ENCODE measurements at places on chromosomes 2 and 18. TPM values are rescaled to one million over a fixed set of nuclear protein-coding genes. Genes with fewer than 3 reads are reported as not detected.

- H3K4me1 ChIP-seq: no peaks in the 10 kb centered on the region
- H3K36me3 ChIP-seq: peaks cover 15% of the 10 kb centered on the region
- no peak overlapping the region for H3K4me3 ChIP-seq
Measured at GRCh38 chr2:97660775-97661389, 3.0 kb downstream of the ACTR1B start.

DNA sequence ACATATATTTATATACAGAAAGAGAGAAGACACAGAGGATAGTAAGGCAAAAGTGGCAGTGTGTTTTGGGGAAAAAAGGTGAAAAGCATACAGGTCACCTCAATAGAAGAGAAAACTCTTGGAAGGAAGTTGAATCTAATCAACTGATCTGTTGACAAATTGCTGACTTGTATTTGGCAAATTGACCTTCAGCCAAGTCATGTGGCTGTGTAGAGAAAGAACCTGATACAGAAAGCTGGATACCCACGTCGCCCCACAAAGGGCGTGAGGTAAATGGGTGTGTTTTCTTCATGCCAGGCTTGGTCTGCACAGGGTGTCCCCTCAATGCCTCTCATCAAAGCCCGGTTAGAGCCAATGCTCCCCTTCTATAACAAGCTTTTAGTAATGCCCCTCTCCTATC, 230.0 kb upstream of the KLHL29 start:
- H3K4me1 ChIP-seq: no peaks in the 10 kb centered on the region
- DNase-seq: no peak
- H3K27me3 ChIP-seq: no peaks in the 10 kb centered on the region
- H3K27ac ChIP-seq: no peak overlapping the region
- no peaks in the 10 kb centered on the region for H3K36me3 ChIP-seq
- no peak overlapping the region for H3K4me3 ChIP-seq

GRCh38 chr2:136221026-136221425, 103.1 kb upstream of the CXCR4 start:
- H3K36me3 ChIP-seq: no peaks in the 10 kb centered on the region
- H3K27ac ChIP-seq: no peak overlapping the region
- H3K27me3 ChIP-seq: no peaks in the 10 kb centered on the region
- no peak for DNase-seq

The NFATC1 gene
- total RNA-seq: 4.9 TPM

DNA sequence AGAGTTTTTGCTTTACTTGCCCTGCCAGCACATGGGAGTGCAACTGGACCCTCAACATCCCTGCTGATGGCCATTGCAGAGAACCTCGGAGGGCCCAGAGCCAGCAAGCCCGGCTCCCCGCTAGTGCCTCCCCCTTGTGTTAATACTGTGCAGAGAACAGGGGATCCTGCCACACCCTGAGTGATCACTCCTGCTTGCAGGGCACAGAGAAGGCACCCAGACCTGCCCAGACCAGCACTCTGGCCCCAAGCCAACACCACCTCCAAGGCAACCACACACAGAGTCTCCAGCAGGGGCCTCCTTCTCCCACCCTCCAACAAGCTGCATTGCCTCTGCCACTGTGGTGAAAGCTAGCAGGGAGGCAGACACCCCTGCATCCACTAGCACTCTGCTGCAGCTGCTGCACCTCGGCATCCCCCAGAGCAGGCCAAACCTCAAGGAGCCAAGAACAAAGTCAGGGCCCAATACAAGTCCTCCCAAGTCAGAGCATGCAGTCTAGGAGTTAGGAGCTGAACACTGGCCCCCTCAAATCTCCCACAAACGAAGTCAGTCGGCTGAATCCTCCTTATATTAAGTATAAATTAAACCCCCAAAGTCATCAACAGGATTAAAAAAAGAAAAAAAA, 157.7 kb downstream of the CCDC178 start:
- no peaks in the 10 kb centered on the region for H3K27me3 ChIP-seq
- no peaks in the 10 kb centered on the region for H3K4me1 ChIP-seq
- H3K36me3 ChIP-seq: no peaks in the 10 kb centered on the region
- H3K27ac ChIP-seq: no peak overlapping the region
- peak; percentile 1 for DNase-seq

The ALLC gene
- not detected for total RNA-seq

The CHRNA1 gene
- 371 TPM for total RNA-seq

The IWS1 gene
- 66.8 TPM for total RNA-seq

GRCh38 chr2:66575625-66576310, 140.8 kb downstream of the MEIS1 start:
- H3K36me3 ChIP-seq: no peaks in the 10 kb centered on the region
- peaks cover 3% of the 10 kb centered on the region for H3K4me1 ChIP-seq
- no peak for DNase-seq
- peak overlapping the region; percentile 67 for H3K4me3 ChIP-seq
- peaks cover 17% of the 10 kb centered on the region for H3K27me3 ChIP-seq

GRCh38 chr18:27996801-27997272, 180.1 kb downstream of the CDH2 start:
- no peaks in the 10 kb centered on the region for H3K4me1 ChIP-seq
- H3K4me3 ChIP-seq: no peak overlapping the region
- no peak overlapping the region for H3K27ac ChIP-seq
- H3K36me3 ChIP-seq: no peaks in the 10 kb centered on the region
- H3K27me3 ChIP-seq: no peaks in the 10 kb centered on the region

DNA sequence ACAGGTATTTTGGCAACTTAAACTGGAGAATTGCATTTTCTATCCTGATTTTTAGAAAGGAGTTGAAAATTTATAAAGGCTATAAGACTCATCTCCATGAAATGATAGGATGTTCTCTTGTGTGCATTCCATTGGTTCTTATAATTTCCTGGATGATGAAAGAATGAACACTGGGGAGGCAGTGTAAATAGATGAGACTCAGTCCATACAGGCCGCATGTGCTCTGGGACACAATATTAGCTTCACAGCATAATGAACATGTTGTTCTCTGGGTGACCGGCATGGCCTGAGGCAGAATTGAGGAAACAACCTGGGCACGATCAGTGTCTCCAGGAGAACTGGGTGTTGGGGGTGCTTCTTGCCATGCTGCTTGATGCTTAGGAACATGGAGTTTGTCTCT, 38.8 kb downstream of the AOX1 start:
- no peaks in the 10 kb centered on the region for H3K36me3 ChIP-seq
- H3K4me3 ChIP-seq: no peak overlapping the region
- H3K4me1 ChIP-seq: no peaks in the 10 kb centered on the region

- peaks cover 20% of the 10 kb centered on the region for H3K4me1 ChIP-seq
- no peaks in the 10 kb centered on the region for H3K27me3 ChIP-seq
- no peak overlapping the region for H3K27ac ChIP-seq
Measured at GRCh38 chr2:216882876-216883275, 23.0 kb upstream of the TNP1 start.

- no peaks in the 10 kb centered on the region for H3K27me3 ChIP-seq
- DNase-seq: no peak
- no peak overlapping the region for H3K27ac ChIP-seq
- no peaks in the 10 kb centered on the region for H3K4me1 ChIP-seq
- no peaks in the 10 kb centered on the region for H3K36me3 ChIP-seq
Measured at GRCh38 chr2:100042562-100042961, 99.8 kb downstream of the AFF3 start.

GRCh38 chr2:63984606-63985359, 34.4 kb downstream of the VPS54 start:
- H3K27ac ChIP-seq: no peak overlapping the region
- H3K36me3 ChIP-seq: peaks cover 27% of the 10 kb centered on the region
- no peaks in the 10 kb centered on the region for H3K27me3 ChIP-seq
- DNase-seq: no peak
- H3K4me1 ChIP-seq: no peaks in the 10 kb centered on the region

DNA sequence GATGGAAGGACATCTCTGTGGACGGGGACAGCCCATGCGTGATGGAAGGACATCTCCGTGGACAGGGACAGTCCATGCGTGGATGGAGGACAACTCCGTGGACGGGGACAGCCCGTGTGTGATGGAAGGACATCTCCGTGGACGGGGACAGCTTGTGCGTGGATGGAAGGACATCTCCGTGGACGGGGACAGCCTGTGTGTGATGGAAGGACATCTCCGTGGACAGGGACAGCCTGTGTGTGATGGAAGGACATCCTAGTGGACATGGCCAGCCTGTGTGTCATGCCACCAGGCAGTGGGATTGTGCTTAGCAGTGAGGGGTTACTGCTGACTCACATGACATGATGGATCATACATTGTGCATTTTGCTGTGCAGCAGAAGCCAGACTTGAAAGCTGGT, 30.0 kb upstream of the NFATC1 start:
- no peak overlapping the region for H3K27ac ChIP-seq
- H3K27me3 ChIP-seq: no peaks in the 10 kb centered on the region

GRCh38 chr2:178136321-178137025, 24.2 kb downstream of the RBM45 start:
- H3K4me1 ChIP-seq: no peaks in the 10 kb centered on the region
- H3K4me3 ChIP-seq: no peak overlapping the region
- no peaks in the 10 kb centered on the region for H3K36me3 ChIP-seq

The FAM210A gene
- 18.1 TPM for total RNA-seq

GRCh38 chr2:185811580-185811979, 73.0 kb downstream of the FSIP2 start:
- H3K4me3 ChIP-seq: no peak overlapping the region
- H3K4me1 ChIP-seq: no peaks in the 10 kb centered on the region
- no peak for DNase-seq
- no peaks in the 10 kb centered on the region for H3K27me3 ChIP-seq

- H3K4me3 ChIP-seq: no peak overlapping the region
- peaks cover 8% of the 10 kb centered on the region for H3K36me3 ChIP-seq
- peaks cover 6% of the 10 kb centered on the region for H3K4me1 ChIP-seq
- H3K27me3 ChIP-seq: no peaks in the 10 kb centered on the region
Measured at GRCh38 chr2:88057437-88057844, 1.9 kb upstream of the KRCC1 start.

DNA sequence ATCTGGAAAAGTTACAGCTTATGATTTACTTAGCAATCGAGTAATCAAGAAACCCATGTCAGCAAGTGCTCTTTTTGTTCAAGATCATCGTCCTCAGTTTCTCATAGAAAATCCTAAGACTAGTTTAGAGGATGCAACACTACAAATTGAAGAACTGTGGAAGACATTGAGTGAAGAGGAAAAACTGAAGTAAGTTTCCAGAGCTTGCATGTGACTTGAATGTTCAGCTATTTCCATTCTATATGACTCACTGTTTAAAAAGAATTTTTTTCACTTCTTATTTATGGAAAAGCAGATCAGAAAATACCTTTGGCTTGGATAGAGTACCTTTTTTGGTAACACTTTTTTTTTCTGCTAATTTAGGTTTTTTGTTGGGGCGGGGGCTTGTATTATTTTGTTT, 70.7 kb downstream of the PMS1 start:
- H3K4me1 ChIP-seq: no peaks in the 10 kb centered on the region
- H3K4me3 ChIP-seq: no peak overlapping the region
- no peak for DNase-seq
- H3K27ac ChIP-seq: no peak overlapping the region

The KHK gene
- total RNA-seq: 0.63 TPM

DNA sequence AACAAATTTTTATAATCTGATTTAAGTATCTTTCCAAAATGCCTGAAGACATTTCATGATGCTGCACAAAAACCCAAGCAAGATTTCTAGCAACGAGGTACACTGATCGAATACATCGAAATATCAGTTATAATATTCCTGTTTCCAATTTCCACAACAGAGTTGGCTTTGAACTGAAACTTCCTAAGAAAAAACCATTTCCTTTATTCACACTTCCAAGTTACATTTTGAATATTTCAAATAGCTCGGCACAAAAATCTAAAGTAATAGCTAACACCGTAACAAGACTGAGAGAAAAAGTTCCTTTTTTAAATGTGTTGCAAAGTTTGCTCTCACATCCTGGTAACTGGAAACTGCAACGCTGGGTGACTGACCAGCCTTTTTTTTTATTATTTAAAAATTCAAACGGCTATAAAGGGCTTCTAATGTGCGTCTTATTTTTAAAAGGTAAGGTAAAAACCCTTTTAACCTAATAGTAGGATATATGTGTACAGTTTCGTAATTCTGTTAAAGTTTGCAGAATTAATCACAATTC, 1.7 kb downstream of the HNRNPLL start:
- peak; percentile 30 for DNase-seq
- no peaks in the 10 kb centered on the region for H3K27me3 ChIP-seq
- peak overlapping the region; percentile 95 for H3K4me3 ChIP-seq
- H3K27ac ChIP-seq: peak overlapping the region; percentile 79
- peaks cover 26% of the 10 kb centered on the region for H3K4me1 ChIP-seq

DNA sequence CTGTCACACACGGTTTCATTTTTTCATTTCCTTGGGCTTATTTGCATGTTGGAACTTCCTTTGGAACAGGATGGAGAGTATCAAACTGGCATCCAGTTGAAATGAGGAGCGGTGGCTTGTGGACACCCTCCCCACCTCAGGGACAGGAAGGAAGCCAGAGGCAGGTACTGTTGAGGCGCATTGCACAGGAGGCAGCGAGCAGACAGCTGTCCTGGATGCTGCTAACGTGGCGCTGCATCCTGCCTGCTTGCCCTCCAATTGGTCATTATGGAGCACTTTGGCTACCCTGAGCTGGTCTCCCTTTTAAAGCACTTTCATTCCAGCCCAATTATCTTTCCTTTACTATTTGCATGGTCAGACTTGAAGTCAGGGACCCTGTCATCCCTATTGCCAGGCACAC, 80.7 kb upstream of the ITGA4 start:
- no peaks in the 10 kb centered on the region for H3K36me3 ChIP-seq
- no peak for DNase-seq
- peaks cover 28% of the 10 kb centered on the region for H3K4me1 ChIP-seq
- no peak overlapping the region for H3K27ac ChIP-seq
- no peaks in the 10 kb centered on the region for H3K27me3 ChIP-seq

The BOLL gene
- total RNA-seq: 0.38 TPM

Measured in SJCRH30 (cell line).